Muscle of arm (tissue), 14 donors: ENCODE measurements at places on chromosomes 2 and 18. TPM values are rescaled to one million over a fixed set of nuclear protein-coding genes. Genes with fewer than 3 reads are reported as not detected.
A peak's percentile ranks its signal among the peaks of the same experiment; 100 is the strongest.

OSR1 gene
- polyA plus RNA-seq, result 39.2 TPM

RPIA gene
- polyA plus RNA-seq, result 27.3 TPM

CD8B gene
- polyA plus RNA-seq, result 0.50 TPM

DPP4 gene
- 9.3 TPM for polyA plus RNA-seq

SP140L gene
- polyA plus RNA-seq, result 7.2 TPM

DSEL gene
- polyA plus RNA-seq, result 71.9 TPM

WNT6 gene
- polyA plus RNA-seq, result 2.8 TPM

ALLC gene
- 0.25 TPM for polyA plus RNA-seq

ZNF396 gene
- 0.84 TPM for polyA plus RNA-seq

SLC9A2 gene
- 1.5 TPM for polyA plus RNA-seq

GRCh38 chr18:61854578-61855448 lies 38.0 kb downstream of the RNF152 start:
- DNase-seq, result no peak

DNA sequence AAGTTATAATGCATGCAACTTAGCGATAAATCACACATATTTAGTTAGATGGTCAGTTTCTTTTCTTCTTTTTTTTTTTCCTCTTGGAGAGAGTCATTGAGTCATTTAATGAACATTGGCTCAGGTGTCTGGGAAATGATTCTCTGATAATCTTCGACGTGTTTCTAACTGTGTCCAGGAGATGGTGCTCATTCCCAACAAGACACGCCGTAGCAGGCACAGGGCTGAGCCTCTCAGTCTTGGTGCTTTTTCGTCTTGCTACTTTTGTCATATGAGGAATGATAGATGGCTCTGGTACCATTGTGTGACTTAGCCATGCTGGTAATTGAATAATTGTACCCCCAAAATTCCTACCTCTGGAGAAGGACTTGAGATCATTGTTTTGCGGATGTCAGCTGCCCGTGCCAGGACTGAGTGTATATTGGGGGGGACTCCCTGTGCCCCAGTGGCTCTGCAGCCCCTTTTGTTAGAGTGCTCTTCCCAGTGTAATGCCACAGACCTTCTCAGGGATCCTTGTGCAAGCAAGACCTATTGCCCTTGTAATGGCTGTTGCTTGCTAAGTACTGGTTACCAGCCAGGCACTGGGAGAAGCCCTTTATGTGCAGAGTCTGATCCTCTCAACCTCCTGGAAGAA lies 107.6 kb upstream of the CYRIA start:
- DNase-seq, result peak; percentile 36

DNA sequence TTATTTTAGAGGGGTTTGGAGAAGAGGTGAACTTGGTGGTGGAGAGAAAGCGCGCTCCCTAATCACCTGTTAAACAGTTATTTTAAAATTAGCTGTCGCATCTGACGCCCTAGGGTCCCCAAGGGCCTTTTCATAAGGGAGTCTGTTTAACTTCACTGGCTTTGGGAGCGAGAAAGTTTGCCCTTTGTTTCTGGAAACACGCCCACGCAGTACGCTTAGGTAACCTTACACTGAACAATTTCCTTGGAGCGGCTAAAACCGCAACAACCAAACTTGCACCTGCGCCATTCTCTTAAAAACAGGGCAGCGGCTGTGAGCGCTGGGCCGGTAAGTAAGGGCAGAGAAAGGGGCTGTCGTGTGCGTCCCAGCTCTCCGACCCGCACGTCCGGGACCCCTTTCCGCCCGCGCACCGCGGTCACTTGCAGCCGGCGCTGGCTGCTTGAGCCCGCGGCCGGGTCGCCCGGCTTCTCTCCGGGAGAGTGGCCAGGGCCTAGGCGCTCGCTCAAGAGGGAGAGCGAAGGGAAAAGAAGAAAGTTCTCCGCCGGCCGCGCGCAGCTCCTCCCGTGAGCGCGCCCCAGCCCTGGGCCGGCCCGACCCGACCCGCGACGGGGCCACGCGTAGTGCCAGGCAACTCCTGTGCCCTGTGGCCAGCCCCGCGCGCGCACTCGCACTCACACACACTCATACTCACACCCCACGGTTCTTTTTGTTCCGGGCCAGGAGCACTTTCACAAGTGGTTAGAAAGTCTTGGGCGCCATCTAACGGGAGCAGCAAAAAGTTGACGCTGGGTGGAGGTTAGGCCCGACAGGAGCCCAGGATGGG lies 19.2 kb downstream of the POU3F3 start:
- DNase-seq, result peak; percentile 64

DNA sequence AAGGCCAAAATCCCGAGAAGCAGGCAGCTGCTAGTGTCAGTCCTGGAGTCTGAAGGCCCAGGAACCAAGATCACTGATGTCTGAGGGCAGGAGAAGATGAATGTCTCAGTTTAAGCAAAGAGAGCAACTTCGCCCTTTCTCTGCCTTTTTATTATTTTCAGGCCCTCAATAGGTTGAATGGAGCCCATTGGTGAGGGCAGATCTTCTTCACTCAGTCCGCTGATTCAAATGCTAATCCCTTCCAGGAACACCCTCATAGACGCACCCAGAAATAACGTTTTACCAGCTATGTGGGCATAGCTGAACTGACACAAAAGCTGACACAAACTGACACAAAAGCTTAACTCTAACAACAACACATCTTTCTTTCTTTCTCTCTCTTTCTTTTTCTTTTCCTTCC lies 78.0 kb upstream of the KCNJ3 start:
- DNase-seq, result no peak

GRCh38 chr2:10303181-10303693 lies 533 bp downstream of the HPCAL1 start:
- no peak for DNase-seq

DNA sequence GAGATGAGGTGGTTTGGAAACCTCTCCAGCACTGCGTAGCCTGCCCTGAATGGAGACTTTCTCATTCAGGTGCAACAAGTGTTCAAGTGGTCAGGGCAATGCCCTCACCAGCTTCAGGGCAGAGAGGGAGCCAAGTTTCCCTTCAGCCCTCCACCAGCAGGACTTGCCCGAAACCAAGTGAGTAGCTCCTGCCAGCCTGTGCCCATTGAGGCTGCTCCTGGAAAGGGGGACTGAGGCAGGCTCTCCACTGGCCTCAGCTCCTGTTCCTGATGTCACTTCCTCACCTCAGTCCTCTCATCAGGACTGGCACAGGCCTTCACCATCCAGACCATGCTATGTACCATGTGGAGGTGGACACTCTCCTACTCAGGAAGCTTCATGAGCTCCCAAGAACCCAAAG lies 94.6 kb downstream of the CELF4 start:
- DNase-seq, result no peak

DNA sequence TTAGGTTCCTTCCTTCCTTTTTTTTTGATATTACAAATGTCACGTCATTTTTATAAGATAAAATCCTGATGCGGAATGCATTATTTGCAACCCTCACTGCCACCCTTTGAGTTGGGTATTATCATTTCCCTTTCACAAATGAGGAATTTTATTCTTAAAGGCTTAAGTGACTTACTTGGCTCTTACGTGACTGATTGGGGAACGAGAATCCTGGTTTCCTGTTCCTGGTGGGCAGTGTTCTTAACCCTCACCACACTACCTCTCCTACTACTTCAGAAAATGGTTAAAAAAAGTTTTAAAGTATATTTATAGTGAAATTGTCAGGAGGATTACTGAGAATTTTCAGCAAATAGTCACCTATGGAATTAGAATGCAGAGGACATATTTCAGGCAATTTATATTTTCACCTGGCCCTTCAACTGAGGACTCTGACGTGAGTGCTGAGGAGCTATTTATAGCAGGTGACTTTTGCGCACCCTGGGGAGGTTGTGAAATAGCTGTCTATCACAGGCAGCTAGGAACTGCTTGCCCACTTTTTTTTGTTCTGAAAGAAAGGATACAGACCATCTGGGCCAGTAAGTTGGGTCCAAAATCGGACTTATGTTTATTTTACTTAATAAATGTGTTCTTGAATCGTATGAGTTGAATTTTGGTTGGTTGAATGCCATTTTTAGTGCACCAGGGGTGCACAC lies 18.7 kb upstream of the RASGRP3 start:
- no peak for DNase-seq

DNA sequence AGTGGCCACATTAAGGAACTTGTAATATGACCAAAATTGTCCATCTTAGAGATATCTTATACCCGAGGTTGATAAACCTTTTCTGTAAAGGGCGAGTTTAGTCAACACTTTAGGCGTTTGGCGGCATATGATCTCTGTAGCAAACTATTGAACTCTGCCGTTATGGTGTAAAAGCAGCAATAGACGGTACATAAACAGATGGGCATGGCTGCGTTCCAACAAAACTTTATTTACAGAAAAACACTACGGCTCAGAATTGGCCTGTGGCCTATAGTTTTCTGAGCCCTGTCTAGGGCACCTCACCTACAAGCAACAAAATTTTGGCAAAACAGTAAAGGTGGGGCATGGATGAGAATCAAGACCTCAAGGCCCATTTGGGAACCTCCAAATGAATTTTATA lies 121.9 kb upstream of the HAAO start:
- no peak for DNase-seq

- no peak for DNase-seq
Observed at GRCh38 chr18:58639751-58640427, 11.0 kb upstream of the ALPK2 start.

- DNase-seq, result no peak
Observed at GRCh38 chr2:147223119-147223518, 621.7 kb upstream of the ACVR2A start.

DNA sequence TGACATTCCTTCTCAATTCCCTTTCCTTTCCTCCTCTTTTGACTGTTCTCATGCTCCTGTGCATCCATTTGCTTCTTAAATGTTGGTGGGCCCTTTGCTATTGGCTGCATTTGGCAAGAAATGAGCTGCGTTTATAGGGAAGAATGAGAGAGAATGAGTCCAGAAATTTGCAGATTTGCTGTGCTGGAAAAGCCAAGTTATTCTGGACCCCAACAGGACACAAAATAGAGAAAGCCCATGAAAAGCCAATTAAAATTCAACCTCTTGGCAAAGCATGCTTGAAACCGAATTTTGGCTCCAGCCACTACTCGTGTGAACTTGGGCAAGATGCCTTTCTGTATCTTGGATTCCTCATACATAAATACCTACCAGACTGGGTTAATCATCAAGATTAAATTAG lies 1.3 kb upstream of the SCLY start:
- no peak for DNase-seq

DNA sequence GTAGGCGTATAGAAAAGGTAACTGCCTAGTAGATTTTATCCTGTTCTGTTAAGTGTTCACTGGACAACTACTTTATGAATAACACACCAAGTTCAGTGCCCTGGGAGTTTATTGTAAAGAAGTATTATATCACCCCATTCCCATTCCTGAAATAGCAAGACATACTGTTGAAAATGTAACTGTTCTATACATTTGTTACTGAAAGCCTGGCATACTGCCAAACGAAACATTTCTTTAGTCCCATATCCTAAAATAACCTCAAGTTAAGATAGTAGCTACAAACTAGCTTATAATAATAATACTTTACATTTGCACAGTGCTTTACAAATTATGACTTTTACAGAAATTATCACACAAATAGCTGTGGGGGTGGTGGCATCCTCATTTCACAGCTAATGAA lies 25.1 kb downstream of the SPDYA start:
- no peak for DNase-seq

DNA sequence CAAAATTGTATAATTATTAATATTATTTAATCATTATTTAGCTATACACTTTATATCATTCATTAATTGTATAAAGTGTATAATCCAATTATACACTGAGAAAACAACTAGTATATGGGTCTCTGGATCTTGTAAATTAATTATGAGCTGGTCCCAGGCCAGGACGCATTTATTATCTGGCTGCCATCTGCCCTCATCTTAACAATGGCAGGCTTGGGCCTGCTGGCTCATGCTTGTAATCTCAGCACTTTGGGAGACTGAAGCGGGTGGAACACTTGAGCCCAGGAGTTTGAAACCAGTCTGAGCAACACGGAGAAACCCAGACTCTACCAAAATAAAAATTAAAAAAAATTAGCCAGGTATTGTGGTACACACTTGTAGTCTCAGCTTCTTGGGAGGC lies 502.2 kb upstream of the NRXN1 start:
- DNase-seq, result no peak

GRCh38 chr2:128389388-128390086 lies 70.9 kb upstream of the HS6ST1 start:
- DNase-seq, result peak; percentile 34

DNA sequence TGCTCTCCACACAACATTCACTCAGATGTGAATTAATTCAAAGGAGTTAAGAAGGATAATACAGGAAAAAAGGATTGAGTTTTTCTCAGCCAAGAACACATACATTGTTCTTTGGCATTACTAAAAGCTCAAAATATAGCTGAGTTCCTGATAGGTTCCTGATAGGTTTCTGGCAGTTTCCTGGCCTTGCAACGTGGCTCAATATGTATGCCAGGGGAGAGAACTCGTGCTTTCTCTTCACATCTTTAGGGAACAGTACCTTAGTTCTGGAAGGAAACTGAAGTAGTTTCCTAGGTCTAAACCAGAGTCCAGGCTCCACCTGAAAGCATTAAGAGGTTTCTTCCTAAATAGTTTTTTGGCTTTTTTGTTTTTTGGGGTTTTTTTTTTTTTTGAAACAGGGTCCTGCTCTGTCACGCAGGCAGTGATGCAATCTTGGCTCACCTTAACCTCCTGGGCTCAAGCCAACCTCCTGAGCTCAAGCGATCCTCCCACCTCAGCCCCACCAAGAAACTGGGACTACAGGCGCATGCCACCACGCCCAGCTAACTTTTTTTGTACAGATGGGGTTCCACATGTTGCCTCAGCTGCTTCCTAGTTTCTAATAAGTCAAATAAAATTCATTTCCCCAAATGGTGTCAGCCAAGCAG lies 42.8 kb downstream of the ESCO1 start:
- DNase-seq, result no peak

DNA sequence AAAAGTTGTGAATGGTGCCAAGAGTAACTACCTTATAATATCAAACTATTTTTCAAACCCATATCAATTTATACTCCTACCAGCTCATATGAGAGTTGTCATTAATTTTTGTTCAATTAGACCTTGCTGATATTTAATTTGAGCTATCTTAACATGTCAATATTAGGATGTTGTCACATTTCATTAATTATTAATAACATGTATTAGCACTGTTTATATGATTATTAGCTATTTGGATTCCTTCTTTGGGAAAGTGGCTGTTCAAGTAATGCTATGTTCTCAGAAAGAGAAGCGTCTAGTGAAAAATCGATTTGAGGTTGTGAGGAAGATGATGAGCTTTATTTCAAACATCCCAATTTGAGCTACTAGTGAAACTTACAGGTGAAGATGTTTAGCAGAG lies 620.2 kb downstream of the KCNJ3 start:
- no peak for DNase-seq

DNA sequence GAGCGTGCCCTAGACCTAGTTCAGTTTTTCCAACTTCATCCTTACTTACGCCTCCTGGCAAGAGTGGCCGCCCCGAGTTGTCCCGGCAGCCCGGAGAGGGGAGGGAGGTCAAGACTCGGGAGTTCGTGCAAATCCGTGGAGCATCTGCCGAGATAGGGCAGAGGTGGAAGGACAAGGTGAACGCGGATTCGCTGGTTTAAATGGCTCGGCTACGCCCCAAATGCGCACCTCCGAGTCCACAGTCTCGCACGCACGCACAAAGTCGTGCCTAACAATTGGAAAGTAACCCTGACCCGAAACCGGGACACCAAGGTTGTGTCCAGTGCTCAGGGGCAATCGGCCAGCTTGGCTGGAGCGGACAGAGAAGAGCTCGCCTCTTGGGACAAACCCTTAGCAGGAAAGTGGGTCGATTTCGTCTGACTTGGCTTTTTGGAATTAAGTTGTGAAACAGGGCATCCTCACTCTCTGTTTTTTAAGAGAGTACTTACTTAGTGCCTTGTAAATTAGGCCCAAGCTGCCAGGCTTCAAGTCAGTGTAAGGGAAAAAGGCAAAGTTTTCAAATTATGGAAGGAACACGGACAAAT lies 726 bp upstream of the SS18 start:
- no peak for DNase-seq

GRCh38 chr18:4351005-4351404 lies 104.1 kb downstream of the DLGAP1 start:
- DNase-seq, result no peak
